ENCODE measurements at places on chromosomes 13 and 19.

GRCh38 chr13:41802043-41802683, 158.7 kb downstream of the VWA8 start:
- no peak for DNase-seq

DNA sequence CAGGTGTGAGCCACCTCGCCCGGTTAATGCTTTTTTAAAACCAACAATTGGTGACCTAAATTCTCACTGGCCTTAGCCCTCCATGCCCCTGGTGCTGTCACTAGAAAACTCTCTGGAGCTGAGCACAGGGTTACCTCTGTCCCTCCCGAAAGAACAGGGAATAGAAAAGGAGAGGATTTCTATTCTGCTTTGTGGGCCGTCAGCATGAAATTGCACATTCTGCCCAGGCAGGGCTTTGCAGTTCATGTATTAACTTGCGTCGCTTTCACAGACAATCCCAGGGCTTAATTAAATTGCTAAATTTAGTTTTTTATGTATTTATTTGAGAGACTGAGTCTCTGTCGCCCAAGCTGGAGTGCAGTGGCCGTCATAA, 583 bp upstream of the ZNF480 start:
- no peak for DNase-seq

- no peak for DNase-seq
Observed at GRCh38 chr19:17105556-17105955, 30.0 kb downstream of the MYO9B start.

DNA sequence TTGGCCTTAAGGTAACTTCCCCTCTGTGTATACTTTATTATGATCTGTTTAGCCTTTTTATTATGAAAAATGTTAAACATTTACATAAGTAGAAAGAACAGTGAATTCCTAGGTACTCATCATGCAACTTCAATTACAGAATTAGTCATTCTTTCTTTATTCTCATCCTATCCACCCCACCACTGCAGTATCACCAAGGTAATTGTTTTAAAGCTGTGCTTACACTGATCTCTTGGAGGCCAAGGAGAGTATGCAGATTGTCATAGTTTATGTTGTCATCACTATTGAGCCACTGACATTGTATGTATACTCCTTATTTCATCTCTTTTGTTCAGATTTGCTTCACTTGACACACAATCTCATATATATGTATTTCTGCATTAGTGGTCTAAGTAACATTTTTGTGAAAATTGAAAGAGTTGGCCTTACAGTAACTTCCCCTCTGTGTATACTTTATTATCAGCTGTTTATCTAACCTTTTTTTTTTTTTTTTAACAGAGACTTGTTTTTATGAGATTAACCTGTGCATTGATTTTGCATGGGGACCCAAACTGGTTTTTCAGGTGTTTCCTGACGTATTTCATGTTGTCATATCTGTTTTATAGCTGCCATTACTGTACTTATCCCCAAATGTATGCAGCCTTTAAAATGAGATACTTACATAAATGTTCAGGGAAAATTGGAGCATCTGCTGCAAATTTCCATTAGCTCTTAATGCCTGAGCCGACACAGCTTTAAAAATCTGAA, 4.5 kb downstream of the ZNF507 start:
- DNase-seq, result no peak

- DNase-seq, result no peak
Observed at GRCh38 chr19:3808420-3809143, 22.4 kb upstream of the MATK start.

GRCh38 chr19:1860042-1860775, 3.2 kb downstream of the KLF16 start:
- DNase-seq, result no peak

DNA sequence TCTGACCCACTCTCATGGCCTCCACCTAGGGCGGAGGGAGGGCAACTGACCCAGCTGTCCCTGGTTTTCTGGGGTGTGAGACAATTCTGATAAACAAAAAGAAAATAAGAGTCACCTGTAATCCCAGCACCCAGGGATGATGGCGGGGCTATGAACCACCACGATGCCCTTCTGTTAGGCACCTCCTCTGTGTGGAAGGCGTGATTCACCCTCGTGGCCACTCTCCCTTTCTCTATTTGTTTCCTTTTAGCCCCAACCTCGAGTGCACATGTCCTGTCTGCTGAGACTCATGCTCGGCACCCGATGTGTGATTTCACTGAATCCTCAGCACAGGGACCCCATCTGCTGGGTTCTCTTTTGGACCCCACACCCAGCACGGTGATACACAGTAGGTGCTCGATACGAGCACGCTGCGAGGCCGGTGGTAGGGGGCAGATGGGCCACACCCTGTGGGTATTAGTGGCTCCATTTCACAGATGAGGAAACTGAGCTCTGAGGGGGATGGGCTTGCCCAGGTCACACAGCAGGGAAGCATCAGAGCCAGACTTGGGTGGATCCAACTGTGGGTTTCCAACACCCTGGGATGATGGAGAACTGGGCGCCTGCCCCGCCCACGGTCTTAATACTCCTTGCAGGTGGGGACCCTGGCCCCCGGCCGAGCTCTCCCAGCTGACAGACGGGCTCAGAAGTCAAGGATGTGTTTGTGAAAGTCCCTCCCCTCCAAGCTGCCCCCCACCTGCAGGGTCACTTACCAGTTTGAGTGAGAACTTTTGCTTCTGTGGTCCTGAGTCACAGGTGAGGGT, 24.9 kb downstream of the VRK3 start:
- DNase-seq, result no peak

DNA sequence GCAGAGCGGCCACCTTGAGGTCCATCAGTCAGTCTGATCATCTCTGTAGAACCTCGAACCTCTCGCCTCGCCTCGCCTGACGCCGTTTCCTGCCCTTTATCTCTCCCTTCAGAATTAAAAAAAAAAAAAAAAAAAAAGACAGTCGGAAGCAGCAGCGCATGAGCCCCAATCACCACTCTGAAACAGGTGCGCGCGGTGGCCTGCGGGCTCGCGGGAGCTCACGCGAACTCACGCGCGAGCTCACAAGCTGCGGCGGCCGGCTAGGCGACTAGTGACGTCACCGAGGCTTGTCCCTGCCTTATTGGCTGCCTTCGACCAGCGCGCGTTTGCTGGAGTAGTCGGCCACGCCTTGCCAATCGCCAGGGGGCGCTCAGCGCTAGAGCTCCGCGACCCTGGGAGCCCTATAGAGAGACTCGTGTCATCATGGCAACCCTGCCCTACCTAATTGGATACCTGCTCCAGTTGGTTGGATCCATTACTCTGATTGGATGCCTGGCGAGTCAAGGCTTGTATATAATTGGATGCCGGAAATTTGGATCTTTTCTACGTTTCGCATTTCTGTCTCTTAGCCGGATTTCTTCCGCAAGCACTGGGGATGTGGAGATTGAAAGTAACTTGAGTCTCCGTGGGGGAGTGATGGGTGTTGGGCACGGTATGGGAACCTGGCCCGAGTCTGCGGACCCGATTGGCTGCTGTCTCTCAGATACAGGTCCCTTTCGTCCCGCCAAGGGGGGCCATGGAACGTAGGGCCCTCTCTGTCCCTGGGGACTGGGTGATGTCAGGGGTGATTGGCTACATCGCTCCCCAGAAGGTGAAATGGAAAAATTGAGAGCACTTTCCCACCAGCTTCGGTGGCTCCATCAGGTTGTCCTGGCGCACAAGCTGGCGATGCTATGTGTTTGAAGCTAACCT, 31.6 kb downstream of the SYT3 start:
- peak; percentile 80 for DNase-seq

GRCh38 chr19:39160889-39161672, 35.5 kb downstream of the PAK4 start:
- no peak for DNase-seq

GRCh38 chr19:4096049-4096892, 27.7 kb downstream of the MAP2K2 start:
- no peak for DNase-seq

DNA sequence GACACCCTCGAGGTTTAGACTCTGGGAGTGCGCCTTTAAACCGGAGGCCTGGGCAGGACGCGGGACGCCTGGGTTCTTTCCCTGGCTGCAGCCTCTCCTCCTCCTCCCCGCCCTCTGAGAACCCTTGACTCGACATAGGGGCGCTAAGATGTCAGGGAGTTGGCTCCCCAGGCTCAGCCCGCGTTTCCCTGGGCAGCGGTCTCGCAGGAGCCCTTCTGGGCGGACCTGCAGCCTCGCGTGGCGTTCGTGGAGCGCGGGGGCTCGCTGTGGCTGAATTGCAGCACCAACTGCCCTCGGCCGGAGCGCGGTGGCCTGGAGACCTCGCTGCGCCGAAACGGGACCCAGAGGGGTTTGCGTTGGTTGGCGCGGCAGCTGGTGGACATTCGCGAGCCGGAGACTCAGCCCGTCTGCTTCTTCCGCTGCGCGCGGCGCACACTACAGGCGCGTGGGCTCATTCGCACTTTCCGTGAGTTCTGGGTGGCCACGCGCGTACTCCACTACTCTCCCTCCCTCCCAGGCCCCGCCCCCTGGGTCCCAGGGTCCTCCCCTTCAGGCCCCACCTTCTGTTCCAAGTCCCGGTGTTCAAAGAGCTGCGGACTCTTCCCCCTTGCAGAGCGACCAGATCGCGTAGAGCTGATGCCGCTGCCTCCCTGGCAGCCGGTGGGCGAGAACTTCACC, 1.3 kb downstream of the ICAM5 start:
- DNase-seq, result no peak

- DNase-seq, result peak; percentile 84
Observed at GRCh38 chr13:88623150-88623549, 952.0 kb downstream of the SLITRK5 start.

GRCh38 chr13:43749503-43749902, 37.3 kb downstream of the ENOX1 start:
- no peak for DNase-seq

DNA sequence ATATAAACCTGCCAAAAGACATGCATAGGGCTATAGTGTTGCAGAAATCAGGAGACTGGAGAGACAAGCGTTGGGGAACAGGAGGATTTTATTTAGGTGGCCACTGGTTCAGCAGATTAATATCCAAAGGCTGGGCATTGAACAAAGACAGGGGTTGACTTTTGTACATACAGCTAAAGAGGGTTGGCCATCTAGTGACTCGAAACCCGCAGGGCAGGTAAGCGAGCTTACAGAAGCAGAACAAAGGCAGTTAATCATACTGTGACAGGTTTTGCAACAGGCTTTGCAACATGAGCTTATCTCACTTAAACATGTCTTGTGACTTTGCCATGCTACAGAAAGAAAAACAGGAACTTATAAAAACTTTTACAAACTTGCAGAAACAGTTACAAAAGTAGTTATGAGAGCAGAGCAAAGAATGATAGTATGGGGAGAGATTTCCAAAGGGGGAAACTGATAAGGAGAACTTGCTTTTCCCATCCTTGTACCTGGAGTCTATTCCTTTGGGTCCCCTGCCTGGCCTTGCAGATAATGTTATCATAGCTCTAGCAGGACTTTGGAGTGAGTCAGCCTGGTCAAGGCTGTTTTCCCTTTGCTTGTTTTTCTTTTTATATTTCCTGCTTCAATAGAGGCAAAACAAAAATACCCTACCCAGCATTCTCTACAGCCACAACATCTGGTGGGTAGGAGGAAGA, 234.2 kb downstream of the PCDH17 start:
- DNase-seq, result no peak

DNA sequence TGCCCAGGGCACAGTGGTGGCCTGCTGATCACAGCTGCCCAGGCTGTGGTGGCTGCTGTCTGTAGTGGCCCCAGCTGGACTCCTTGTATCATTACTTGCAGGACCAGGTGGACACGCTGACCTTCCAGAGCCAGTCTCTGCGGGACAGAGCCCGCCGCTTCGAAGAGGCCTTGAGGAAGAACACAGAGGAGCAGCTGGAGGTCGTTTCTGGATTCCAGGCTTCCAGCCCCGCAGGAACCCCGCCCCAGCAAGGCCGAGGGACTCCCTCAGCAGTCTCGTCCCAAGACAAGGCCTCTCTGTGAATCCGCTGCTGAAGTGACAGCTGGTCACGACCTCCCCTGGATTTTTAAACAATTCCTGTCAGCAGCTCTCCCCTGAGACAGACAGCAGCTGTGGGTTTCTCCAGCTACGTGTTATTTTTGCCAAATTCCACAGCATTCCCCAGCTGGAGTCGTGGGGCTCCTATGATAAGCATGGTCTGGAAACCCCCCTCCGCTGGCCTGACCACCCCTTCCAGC, 98.3 kb downstream of the SLC7A1 start:
- no peak for DNase-seq

DNA sequence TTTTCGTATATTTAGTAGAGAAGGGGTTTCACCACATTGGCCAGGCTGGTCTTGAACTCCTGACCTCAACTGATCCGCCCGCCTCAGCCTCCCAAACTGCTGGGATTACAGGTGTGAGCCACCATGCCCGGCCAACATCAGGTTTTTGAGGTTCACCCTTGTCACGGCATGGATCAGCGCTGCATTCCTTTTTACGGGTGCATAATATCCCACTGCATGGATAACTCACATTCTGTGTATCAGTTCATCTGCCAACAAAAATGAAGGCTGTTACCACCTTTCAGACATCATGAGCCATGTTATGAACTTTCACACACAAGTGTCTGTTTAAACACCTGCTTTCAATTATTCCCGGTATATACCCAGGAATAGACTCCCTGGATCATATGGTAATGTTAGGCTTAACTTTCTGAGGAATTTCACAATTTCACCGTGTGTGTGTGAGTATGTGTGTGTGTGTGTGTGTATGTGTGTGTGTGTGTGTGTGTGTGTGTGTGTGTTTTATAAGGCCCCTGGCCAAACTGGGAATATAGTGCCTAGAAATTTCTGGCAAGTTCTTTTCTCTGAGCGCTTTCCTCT, 52.2 kb downstream of the AP1M1 start:
- DNase-seq, result no peak

- DNase-seq, result no peak
Observed at GRCh38 chr19:38482496-38482895, 49.0 kb downstream of the RYR1 start.

- DNase-seq, result no peak
Observed at GRCh38 chr13:47000165-47000564, 103.3 kb upstream of the HTR2A start.

GRCh38 chr13:79492313-79492798, 11.4 kb downstream of the NDFIP2 start:
- no peak for DNase-seq

All from natural killer cell treated with Interleukin-12 subunit alpha and Interleukin-12 subunit beta and Interleukin-15 and Interleukin-18, amount 100 ng/mL, for 72 hours (primary cell).